ENCODE measurements at places on chromosomes 1 and 21.

DNA sequence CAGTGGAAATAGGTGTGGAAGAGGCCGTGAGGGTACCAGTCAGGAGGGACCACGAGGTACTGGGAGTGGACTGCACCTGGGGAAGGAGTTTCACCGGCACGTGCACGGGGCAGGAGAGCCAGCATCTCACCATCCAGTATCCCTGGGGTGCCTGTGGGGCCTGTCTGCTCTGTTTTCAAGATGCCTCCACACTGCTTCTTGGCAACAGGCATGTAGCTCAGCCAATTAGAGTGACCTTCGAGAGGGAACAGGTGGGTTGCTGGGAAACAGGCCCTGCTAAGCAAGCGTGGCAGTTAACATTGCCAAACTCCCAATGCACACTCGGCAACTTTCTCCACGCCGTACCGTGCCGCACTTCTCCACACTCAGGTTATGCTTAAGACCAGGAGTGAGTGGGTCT is 17.7 kb downstream of the KCNC4 start:
- no peak for DNase-seq

- DNase-seq, result no peak
These were observed 37.6 kb downstream of the PTGFRN start for GRCh38 chr1:116947092-116947860.

- DNase-seq, result peak; percentile 71
These were observed 96.9 kb downstream of the NEK7 start for GRCh38 chr1:198253668-198254067.

GRCh38 chr1:63748641-63749040 is 25.2 kb upstream of the ROR1 start:
- DNase-seq, result no peak

GRCh38 chr1:40384887-40385286 is 11.4 kb downstream of the SMAP2 start:
- no peak for DNase-seq

DNA sequence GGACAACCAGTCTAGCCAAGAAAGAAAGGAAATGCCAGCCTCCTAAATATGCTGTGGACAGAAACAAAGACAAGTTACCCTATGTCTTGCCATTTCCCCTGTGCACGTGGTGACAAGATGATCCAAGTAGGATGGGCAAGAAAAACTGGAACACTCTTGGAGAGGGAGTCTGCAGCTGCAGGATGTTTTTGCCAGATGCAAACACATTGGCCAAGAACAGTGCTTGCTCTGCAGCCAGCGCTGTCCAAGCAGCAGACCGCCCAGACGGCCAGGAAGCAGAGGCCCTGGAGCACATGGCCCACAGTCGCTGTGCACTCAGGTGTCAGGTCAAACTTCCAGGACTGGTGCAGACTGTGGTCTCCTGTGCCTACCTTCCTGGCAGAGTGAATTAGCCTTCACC is 189.3 kb downstream of the SLC35F3 start:
- no peak for DNase-seq

GRCh38 chr1:193308438-193308837 is 122.0 kb upstream of the B3GALT2 start:
- no peak for DNase-seq

GRCh38 chr1:156643778-156644092 is 1.8 kb downstream of the BCAN start:
- DNase-seq, result peak; percentile 44

- peak; percentile 88 for DNase-seq
These were observed 30.0 kb upstream of the S100A7 start for GRCh38 chr1:153490272-153491051.

DNA sequence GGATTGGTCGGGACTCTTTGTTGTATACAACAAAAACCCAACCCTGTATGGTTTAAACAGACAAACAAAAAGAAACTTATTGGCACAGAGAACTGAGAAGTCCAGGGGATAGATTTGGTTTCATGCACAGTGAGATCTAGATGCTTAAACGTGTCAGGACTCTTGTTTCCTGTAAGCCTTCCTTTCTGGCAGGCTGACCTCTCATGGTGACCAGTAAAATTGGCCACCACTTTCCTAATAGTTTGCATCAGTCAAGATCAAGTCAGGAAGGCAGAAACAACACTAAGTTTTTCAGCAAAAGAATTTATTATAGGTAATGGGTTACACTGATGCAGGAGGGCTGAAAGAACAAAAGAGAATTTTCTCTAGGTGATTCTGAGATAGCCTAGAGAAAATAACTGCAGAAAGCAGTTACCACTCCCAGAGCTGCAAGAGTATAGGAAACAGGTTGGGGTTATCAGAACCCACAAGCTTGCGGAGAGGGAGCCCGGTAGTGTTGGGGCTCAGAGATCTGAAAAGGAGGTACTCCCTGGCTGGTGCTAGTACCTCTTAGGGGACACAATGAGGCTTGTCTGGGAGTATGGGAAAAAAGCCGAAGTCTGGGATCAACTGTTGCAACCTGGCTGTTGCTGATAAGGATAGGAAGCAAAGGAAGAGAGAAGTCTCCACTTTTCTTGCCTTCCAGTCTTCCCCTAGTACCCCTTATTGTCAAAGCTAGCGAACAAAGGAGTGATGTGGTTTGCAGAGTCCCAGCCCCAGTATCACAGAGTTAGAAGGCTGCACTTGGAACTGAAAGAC is 21.4 kb downstream of the CITED4 start:
- no peak for DNase-seq

DNA sequence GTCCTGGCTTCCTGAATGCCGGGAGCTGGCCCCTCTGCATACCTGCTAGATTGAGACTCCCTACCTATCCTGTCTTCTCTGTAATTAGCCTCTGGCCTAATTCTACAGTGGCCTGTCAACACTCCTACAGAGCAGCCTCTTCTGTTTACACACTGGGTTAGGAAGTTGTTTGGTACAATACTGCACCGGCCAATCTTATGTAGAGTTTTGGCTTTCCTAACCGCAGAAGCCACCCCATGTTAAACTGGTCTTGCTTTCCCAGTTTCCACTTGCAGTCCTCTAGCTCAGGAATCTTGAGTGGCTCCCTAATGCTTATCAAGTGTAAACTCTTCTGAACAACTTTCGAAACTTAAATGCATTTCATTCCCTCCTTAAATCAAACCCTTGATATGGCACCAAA is 42.8 kb downstream of the DPH5 start:
- DNase-seq, result no peak

GRCh38 chr21:43325968-43326715 is 100.8 kb downstream of the SIK1 start:
- no peak for DNase-seq

- no peak for DNase-seq
These were observed 22.7 kb upstream of the LCE5A start for GRCh38 chr1:152487871-152488270.

DNA sequence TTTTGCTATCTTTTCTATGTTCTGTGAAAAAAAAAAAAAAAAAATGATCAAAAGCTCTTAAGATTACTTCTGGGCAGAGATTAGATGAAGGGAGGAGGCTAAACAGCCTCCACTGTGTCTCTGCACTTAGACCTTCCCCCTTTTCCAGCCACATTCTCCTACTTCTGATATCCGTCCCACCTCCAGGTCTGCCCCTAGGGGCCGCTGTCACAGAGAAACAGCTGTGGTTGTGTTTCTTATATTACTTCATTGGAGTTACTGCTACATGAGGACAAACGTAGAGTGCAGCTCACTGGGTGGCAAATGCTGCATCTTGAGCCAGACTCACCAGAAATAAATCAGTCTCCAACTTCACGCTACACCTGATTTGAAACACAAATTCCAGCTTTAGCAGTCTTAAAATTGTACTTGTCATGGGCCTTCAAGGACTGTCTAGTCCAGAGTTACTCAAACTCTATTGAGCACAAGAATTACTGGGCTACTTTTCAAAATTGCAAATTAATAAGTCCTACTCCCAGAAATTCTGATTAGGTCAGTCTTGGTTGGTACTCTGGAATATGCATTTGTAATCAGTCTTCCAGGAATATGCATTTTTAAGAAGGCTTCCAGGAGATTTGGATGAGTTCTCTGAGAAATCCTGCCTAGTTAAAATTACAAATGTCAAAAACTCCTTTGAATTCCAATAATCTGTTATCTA is 125.2 kb upstream of the PTBP2 start:
- DNase-seq, result peak; percentile 25

DNA sequence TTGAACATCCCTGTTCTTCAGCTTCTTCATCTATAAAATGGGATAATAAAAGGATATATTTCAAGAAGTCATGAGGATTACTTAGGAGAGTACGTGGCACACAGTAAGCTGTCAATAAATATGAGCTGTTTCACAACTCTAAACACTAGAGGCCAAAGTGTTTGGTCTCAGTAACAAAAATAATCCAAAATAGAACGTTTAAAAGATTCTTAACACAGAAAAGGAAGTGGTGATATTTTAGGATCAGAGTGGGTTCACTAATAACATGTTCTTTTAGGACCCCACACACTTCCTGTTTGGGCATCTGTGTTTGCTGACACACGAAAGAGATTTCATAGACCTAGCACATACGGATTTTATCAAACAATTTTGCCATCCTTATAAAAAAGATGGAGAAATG is 32.9 kb downstream of the TNFSF18 start:
- DNase-seq, result peak; percentile 16

DNA sequence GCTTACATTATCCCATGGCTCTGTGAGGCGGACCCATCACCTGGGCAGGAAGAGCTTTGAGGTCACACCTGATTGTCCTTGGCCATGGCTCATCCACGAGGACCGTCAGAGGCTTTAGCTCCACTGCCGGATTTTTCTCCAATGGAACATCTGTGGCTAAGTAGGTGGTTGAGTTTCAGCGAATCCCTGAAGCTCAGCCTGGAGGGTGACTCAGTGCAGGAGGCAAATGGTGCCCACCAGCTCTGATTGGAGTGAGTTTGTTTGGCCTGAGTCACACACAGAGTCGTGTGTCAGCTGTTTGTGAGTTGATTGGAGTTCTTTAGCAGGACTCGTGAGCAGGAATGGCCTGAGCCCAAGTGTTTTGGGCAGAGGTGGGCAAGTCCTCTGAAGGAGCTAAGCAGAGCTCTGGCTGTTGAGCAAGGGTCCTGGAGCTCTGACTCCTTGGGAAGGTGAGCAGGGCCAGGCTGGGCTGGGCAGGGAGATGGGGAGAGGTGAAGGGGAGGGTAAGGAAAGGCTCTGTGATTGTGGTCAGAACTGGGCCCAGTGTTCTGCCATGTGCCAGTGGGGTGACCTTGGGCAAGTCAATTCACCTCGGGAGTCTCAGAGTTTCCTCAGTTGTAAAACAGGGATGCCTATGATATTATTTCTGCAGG is 2.0 kb downstream of the SLC6A17 start:
- DNase-seq, result no peak

DNA sequence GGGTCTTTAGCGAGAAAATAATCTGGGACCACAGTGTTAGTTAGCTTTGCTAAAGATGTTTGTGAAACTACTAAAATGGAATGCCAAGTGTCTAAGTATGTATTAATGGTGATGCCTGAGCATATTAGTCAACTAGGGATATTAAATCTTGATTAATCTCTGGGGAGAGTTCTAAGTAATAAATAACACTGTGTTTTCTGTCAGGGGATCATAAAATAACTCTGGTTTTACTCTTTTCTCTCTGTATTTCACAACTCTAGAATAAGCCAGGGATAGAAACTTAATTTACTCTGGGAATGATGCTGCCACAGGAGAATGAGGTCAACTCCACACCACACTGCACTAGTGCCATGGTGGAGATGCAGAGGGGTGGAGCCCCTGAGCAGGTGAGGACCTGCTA is 399.2 kb downstream of the PTBP2 start:
- DNase-seq, result no peak

DNA sequence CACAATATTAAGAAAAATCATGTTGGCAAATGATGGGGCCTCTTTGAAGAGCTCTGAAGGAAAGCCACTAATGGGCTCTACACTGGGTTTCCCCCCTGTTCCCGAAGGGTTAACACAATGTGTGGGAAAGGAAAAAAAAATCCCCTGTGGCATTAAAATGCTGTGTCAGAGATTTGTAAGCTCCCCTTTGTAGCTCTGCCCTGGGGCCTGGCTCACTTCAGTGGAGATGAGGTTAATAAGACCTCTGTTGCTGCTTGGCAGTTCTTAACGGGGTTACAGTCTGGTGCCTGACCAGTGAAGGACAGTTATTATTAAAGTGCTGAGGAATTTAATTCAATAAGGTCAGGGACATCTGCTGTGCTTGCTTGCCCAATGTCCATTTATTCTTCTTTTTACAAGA is 129.7 kb upstream of the UBE2U start:
- DNase-seq, result no peak

- peak; percentile 96 for DNase-seq
These were observed 102.1 kb downstream of the JAK1 start for GRCh38 chr1:64864018-64864940.

DNA sequence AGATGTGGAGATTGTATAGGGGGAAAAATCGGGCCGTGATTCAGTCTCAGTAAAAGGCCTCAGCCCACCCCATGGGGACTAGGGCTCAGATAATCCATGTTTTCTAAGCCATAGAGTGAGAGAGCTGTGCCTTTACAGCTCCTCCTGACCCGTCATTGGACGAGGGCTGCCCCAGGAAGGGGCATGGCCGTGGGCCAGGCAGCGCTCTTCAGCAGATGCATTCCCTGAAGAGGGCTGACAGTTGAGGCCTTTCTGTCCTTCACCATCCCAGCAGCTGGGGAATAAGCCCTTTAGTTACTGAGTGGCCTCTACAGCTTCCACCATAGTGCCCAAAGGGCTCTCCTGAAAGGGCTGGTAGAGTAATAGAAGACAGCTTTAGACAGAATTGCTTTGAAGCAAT is 57.2 kb downstream of the ST3GAL3 start:
- DNase-seq, result no peak

DNA sequence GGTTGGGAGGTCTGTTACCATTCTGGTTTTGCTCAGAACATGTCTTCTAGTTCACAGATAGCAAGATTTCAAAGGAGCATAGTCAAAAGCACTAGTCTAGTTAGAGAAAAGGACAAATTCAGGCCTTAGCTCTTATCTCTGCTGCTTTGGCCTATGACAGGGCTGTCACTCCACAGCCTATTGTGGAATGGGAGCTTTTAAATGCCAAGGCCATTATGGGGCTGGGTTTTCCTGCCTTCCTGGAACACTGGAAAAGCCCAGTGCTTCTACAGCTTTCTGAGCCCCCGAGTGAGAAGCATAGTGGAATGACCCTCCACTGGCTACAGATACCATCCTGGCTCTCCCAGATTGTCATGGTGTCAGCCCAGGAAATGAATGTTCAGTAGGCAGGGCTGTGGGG is 9.3 kb downstream of the MTFR1L start:
- DNase-seq, result no peak

- peak; percentile 66 for DNase-seq
These were observed 124.8 kb upstream of the LMO4 start for GRCh38 chr1:87203904-87204303.

GRCh38 chr1:33335020-33335419 is 14.1 kb upstream of the A3GALT2 start:
- peak; percentile 82 for DNase-seq

GRCh38 chr1:205711105-205712048 is 31.1 kb upstream of the SLC45A3 start:
- DNase-seq, result peak; percentile 93
